ENCODE measurements at places on chromosomes 5 and 9. TPM values are rescaled to one million over a fixed set of nuclear protein-coding genes. Genes with fewer than 3 reads are reported as not detected.

DNA sequence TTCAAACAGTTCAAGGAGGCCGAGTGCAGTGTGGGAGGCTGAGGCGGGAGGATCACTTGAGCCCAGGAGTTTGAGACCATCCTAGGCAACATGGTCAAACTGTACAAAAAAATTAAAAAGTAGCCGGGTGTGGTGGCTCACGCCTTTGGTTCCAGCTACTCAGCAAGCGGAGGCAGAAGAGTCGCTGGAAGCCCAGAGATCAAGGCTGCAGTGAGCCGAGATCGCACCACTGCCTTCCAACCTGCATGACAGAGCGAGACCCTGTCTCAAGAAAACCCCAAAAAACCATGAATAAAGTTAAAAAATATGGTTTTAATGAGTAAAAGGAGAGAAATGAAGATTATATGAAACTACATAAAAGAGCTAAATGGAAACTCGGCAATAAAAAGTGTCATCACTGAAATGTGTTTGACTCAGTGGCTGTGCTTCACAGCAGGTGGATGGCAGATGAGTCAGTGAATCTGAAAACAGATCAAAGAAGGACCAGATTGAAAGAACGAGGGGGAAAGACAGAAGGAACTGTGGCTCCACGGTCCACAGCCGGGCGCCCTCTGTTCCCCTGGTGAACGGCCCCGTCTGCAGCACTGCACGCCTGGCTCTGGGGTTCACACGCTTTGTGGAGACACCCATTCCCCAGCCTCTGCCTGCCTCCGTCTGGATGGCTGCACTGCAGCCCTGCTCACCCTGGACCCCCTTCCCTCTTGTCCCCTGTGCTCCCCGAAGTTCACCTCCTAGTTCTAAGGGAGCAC is 25.1 kb downstream of the EXD3 start:
- DNase-seq, result no peak

DNA sequence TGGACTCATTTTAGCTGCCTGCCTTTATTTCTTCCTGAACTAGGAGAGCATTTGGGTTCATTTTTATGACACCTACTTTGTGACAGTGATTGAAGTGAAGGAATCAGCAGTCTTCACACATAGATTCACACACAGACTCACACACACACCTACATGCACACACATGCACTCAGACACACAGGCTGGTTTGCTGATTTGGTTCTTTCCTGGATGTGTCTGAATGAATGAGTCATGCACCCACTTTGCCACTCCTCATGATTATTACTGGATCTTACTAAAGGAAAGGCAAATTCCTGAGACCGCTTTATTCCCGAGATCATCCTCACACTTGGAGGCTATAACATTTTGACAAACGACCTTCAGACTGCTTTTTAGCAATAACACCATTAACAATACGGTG is 529.5 kb downstream of the AGTPBP1 start:
- no peak for DNase-seq

GRCh38 chr9:26234865-26235264 is 556.6 kb upstream of the TUSC1 start:
- DNase-seq, result no peak

GRCh38 chr5:5314626-5315025 is 107.9 kb upstream of the ICE1 start:
- DNase-seq, result no peak

DNA sequence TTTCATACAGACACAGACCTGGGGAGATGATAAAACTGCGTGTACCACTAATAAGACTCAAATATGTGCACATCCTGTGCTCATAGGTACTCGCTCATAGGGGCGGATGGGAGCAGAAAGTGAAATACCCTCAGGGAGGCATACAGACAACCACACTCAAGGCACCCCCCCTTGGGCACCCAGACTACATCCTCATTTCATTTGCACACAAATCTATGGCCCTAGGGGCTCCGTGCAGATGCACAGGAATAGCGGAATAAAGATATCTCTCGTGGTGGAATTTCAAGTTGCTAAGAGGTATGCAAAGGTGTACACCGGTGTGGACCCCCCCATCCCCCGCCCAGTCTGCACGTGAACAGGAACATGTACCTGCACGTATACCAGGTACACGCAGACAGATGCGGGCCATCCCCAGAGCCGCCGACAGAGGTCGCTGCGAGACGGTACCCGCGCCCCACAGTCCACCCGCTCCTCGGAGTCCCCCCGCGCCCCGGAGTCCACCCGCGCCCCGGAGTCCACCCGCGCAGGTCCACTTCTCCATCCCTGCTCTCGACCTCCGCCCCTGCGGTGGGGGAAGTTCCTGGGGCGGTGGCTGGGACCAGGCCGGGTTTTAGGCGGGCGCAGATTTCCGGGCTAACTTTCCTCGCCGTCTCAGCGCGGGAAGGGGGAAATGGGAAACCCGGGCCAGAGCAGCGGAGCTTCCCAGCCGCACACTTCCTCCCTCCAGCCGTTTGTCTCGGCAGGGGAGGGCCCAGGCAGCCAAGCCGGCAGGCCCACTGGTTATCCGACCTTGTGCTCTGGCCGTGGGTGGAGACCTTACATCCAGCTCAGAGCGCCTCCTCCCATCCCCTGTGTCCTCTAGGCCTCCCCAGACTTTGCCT is 1.0 kb upstream of the IL12B start:
- peak; percentile 79 for DNase-seq

- no peak for DNase-seq
Measured at GRCh38 chr9:135819905-135820304, 87.4 kb downstream of the CAMSAP1 start.

GRCh38 chr9:105713260-105714019 is 19.1 kb downstream of the TMEM38B start:
- DNase-seq, result no peak

GRCh38 chr5:84231433-84231832 is 153.2 kb downstream of the EDIL3 start:
- no peak for DNase-seq

- no peak for DNase-seq
Measured at GRCh38 chr5:73950441-73950873, 324.5 kb downstream of the ARHGEF28 start.

- DNase-seq, result no peak
Measured at GRCh38 chr9:14193328-14193990, 120.5 kb downstream of the NFIB start.

Gene PDE6A
- not detected for total RNA-seq

Gene BTNL9
- not detected for total RNA-seq

Gene C9orf153
- total RNA-seq, result 0.87 TPM

Gene PTGS1
- total RNA-seq, result 0.49 TPM

Gene LIX1
- total RNA-seq, result not detected

Gene NR2F1
- total RNA-seq, result not detected
